ENCODE measurements at places on chromosomes 12 and 14.
A peak's percentile ranks its signal among the peaks of the same experiment; 100 is the strongest.

DNA sequence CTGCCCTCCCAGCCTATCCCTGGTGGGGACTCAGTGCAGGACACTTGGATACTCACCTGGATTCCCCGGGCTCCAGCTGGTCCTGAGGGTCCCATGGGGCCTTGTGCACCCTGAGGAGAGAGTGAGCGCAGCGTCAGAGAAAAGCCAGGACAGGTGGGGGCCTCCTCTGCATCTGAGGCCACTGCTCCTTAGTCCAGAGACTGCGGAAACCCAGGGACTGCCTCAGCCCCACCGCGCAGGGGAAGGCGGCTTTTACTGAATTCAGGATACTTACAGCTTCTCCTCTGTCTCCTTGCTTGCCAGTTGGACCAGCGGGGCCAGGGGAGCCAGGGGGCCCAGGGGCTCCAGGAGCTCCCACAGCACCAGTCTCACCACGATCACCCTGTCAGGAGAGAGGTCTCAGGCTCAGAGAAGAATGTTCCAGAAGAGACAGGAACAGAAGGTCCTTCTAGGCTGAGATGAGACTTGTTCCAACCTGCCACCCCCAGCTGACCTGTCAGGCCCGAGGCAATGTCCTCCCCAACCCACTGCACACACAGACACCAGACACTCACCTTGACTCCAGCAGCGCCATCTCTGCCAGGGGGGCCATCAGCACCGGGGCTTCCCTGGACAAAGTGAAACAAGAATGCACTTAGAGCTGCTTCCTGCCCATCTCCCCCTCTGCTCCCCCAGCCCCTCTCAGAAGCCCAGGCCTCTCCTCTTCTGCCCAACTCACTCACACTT lies 13.8 kb downstream of the TMEM106C start:
- H3K4me3 ChIP-seq, result no peak overlapping the region
- no peaks in the 10 kb centered on the region for H3K27me3 ChIP-seq
- no peak overlapping the region for H3K27ac ChIP-seq

DNA sequence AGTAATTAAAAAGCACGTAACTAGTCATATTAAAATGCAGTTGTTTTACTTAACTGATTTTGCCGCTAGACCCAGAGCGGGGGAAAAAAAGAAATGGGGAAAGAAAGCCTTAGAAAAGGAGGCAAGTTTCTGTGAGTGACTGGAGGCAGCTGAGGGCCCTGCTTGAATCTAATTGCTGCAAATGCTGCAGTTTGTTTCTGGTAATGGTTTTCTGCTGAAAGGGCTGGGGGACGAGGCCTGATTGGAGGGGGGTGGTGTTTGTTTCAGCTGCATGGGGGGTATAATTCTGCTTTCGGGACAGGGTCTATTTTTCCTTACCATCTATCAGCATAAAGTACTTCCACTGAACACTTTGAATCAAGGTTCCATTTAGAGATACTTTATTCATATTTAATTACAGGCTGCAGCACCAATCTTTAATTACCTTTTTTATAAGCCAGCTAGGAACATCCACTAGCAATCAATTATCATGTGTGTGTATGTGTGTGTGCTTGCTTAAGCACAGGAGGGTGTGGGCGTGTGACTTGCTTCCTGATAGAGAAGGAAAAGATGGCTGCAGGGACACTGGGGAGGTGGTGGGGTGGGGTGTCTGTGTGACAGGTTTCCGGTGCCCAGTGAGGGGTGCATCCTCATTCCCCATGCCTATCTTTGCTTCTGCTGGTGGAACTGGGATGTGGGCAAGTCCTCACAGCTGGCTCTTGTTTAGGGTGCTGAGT lies 83.4 kb downstream of the ADCK1 start:
- H3K36me3 ChIP-seq, result peaks cover 9% of the 10 kb centered on the region
- no peak for DNase-seq
- H3K27me3 ChIP-seq, result no peaks in the 10 kb centered on the region
- H3K4me3 ChIP-seq, result no peak overlapping the region

DNA sequence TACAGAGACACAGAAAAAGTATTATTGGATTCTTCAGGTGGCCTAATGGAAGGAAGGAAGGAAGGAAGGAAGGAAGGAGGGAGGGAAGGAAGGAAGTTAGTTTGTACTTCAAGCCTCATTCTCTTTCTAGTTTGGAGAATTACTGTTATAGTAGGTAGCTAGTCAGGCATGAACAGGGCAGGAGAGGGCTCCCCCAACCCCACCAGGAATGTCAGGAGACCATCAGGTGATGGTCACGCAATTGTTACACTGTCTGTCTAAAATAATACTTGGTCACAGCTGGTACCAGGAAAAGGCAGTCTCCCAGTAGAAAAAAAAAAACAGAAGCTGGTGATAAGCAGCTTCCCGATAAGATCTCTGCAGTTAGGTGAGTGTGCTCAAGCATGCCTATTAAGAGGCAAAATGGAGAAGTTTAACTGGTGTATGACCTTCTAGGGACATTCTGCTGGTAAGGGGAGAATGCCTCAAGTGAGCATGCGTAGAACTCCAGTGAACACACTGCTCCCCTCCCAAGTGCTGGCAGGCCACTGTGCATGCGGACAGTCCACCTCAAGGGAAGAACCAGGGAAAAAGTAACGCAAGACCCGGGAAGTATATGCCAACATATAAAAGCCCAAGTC lies 358.4 kb upstream of the SOX5 start:
- no peak overlapping the region for H3K27ac ChIP-seq
- peaks cover 5% of the 10 kb centered on the region for H3K27me3 ChIP-seq
- no peak for DNase-seq
- no peaks in the 10 kb centered on the region for H3K4me1 ChIP-seq
- H3K36me3 ChIP-seq, result no peaks in the 10 kb centered on the region
- no peak overlapping the region for H3K4me3 ChIP-seq

DNA sequence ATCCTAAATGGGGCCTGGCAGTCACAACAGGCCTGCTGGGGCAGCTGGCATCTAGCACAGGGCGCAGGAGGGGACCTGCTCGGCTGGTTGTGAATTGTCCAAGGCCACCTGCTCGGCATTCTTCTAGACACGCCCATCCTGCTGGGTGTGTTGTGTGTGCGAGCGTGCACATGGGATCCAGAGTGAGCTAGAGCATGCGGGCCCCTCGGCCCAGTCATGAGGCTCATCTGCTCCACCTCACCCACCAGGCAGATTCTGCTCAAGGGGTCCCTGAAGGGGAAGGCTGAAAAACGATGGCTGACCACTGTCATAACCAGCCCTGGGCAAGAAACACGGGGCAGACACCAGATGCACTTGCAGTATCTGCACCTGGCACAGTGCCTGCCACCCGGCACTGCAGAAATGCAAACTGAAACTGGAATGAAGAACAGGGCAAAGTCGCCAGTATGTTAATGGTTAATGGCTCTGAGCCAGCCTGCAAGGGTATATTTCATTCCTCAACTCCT lies 31.8 kb downstream of the MAX start:
- H3K27me3 ChIP-seq, result no peaks in the 10 kb centered on the region
- peaks cover 2% of the 10 kb centered on the region for H3K36me3 ChIP-seq
- H3K4me3 ChIP-seq, result no peak overlapping the region
- H3K27ac ChIP-seq, result no peak overlapping the region
- H3K4me1 ChIP-seq, result peaks cover 16% of the 10 kb centered on the region
- DNase-seq, result no peak

DNA sequence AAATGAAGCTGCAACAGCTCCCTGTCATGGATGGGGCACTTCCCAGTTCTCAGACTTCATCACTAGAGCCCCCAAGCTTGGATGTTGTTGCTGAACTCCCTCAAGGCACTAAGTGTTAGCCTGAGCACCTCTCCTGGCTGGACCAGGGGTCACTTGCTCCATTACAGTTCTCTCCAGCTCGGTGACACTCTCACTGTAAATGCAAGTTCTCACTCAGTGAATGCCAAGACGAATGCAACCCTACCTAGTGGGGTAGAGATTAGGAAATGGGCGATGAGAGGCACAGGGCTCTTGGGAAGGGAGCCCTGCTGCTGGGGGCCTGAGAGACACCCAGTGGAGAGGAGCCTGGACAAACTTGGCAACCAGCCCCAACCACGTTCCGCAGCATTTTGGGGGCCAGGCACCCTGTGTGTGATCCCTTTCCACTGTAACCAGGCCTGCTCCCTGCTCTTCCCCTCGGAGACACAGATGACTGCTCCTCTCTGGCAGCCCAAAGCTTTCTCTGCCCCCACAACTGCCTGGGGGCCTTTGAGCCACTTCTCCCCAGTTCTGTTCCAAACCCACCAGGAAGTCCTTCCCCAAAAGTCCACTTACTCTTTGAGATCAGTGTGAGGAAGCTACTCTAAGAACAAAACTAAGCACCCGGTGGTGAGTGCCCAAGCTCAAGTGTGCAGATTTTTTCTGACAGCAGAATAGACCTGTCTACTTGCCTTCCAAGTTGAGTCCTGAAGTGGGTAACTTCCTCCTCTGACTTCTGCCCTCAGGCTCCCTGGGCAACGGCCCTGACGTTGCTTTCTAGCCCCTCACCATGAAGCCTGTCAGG lies 8.0 kb upstream of the SELPLG start:
- no peak overlapping the region for H3K27ac ChIP-seq
- DNase-seq, result no peak
- no peaks in the 10 kb centered on the region for H3K27me3 ChIP-seq

DNA sequence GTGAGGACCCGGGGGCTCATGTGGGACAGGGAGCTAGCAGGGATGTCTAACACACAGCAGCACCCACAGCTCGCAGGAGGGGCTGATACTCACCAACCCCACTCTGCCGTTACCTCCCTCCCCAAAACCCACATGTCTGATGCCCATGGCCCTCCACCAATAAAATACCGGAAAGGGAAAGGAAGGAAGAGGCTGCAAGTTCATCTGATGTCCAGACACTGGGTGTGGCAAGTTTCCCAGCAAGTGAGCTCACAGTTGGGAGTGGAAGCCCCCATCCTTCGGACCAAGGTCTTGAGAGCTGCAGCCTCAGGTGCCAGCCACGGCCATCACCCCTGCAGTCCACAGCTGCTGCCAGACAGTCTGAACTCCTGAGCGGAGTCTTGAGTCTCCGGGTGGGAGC lies 39.3 kb upstream of the DIO3 start:
- DNase-seq, result no peak
- H3K27me3 ChIP-seq, result no peaks in the 10 kb centered on the region
- H3K27ac ChIP-seq, result no peak overlapping the region
- H3K4me1 ChIP-seq, result no peaks in the 10 kb centered on the region

- no peak overlapping the region for H3K4me3 ChIP-seq
- DNase-seq, result no peak
- H3K27ac ChIP-seq, result no peak overlapping the region
- no peaks in the 10 kb centered on the region for H3K36me3 ChIP-seq
- H3K4me1 ChIP-seq, result no peaks in the 10 kb centered on the region
These were observed 44.5 kb upstream of the ESRRB start for GRCh38 chr14:76331328-76332011.

- H3K4me3 ChIP-seq, result no peak overlapping the region
- no peaks in the 10 kb centered on the region for H3K27me3 ChIP-seq
- H3K4me1 ChIP-seq, result no peaks in the 10 kb centered on the region
- H3K36me3 ChIP-seq, result no peaks in the 10 kb centered on the region
- H3K27ac ChIP-seq, result no peak overlapping the region
- no peak for DNase-seq
These were observed 2.3 kb downstream of the LRRC74A start for GRCh38 chr14:76828339-76829012.

DNA sequence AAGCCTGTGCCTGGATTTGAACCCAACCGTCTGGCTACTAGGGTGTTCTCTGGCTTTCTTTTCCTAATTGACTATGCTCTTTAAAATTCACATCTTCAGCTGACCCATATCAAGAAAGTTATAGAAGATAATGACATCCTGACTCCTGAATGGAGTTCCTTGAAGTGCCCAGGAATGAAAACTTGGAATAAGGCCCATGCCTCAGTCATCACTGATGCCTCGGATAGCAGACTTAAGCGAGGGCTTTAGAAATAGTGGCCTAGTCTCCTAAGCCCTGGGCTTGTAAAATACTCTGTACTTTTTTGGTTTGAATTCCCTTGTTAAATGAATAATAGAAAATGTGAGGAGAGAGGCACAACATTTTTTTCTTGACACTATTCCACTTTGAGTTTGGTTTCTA lies 39.0 kb downstream of the CHST11 start:
- H3K36me3 ChIP-seq, result peaks cover 7% of the 10 kb centered on the region
- no peak for DNase-seq
- H3K27me3 ChIP-seq, result peaks cover 5% of the 10 kb centered on the region
- H3K4me1 ChIP-seq, result peaks cover 100% of the 10 kb centered on the region
- peak overlapping the region; percentile 92 for H3K27ac ChIP-seq

DNA sequence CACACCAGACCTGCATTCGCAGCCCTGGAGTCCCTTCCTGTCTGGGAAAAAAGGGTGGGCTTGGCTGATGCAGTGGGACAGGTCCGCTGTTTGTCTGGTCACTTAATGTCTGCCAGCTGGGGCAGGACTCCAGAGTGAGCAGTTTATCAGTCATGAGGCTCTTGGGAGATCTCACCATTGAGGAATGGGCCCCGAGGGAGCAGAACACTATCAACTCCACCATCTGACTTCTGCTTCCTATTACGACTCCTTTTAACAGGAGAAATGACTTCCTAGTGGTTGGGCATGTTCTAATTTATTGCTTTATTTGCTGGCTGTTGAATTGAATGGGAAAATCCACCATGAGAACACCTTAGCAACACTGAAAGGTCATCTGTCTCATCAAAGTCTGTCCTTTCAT lies 182.5 kb upstream of the RASSF8 start:
- no peaks in the 10 kb centered on the region for H3K4me1 ChIP-seq
- no peak overlapping the region for H3K27ac ChIP-seq
- DNase-seq, result no peak
- H3K27me3 ChIP-seq, result no peaks in the 10 kb centered on the region

DNA sequence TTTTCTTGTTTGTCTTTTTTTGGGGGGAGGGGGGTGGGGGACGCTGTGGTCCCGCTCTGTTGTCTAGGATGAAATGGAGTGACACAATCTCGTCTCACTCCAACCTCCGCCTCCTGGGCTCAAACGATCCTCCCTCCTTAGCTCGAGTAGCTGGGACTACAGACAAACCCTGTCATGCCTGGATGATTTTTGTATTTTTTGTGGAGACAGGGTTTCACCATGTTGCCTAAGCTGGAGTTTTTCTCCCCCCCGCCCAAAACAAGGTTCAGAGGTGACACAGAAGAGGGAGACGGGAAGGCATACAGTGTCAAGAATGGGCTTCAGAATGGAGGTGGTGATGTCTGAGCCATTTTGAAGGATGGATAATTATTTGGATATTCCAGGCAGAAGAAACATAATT lies 116.9 kb upstream of the ATF1 start:
- H3K27me3 ChIP-seq, result no peaks in the 10 kb centered on the region
- no peak overlapping the region for H3K27ac ChIP-seq
- H3K4me3 ChIP-seq, result no peak overlapping the region
- no peak for DNase-seq

- DNase-seq, result no peak
- H3K4me1 ChIP-seq, result peaks cover 12% of the 10 kb centered on the region
- no peak overlapping the region for H3K27ac ChIP-seq
- peaks cover 85% of the 10 kb centered on the region for H3K27me3 ChIP-seq
- no peak overlapping the region for H3K4me3 ChIP-seq
These were observed 4.1 kb upstream of the KRT7 start for GRCh38 chr12:52228931-52229330.

- no peak for DNase-seq
- H3K27me3 ChIP-seq, result no peaks in the 10 kb centered on the region
- H3K27ac ChIP-seq, result no peak overlapping the region
- H3K36me3 ChIP-seq, result no peaks in the 10 kb centered on the region
- H3K4me1 ChIP-seq, result no peaks in the 10 kb centered on the region
- H3K4me3 ChIP-seq, result no peak overlapping the region
These were observed 692.7 kb upstream of the MGAT4C start for GRCh38 chr12:86948851-86949250.

Measured in activated T-cell treated with anti-CD3 and anti-CD28 coated beads, Interleukin-2, amount 50 U/mL, for 72 hours (primary cell).